ENCODE measurements at places on chromosomes 7 and 10.
A peak's percentile ranks its signal among the peaks of the same experiment; 100 is the strongest.

DNA sequence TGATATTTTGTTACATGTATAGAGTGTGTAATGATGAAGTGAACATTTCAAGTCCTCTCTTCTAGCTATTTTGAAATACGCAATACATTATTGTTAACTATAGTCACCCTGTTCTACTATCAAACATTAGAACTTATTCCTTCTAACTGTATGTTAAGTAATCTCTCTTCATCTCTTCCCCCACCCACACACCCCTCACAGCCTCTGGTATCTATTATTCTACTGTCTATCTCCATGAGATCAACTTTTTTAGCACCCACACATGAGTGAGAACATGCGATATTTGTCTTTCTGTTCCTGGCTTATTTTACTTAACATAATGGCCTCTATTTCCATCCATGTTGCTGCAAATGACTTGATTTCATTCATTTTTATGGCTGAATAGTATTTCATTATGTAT, 57.7 kb upstream of the EGR2 start:
- no peaks in the 10 kb centered on the region for H3K36me3 ChIP-seq
- no peak overlapping the region for H3K4me3 ChIP-seq
- H3K27me3 ChIP-seq: no peaks in the 10 kb centered on the region
- no peaks in the 10 kb centered on the region for H3K4me1 ChIP-seq

DNA sequence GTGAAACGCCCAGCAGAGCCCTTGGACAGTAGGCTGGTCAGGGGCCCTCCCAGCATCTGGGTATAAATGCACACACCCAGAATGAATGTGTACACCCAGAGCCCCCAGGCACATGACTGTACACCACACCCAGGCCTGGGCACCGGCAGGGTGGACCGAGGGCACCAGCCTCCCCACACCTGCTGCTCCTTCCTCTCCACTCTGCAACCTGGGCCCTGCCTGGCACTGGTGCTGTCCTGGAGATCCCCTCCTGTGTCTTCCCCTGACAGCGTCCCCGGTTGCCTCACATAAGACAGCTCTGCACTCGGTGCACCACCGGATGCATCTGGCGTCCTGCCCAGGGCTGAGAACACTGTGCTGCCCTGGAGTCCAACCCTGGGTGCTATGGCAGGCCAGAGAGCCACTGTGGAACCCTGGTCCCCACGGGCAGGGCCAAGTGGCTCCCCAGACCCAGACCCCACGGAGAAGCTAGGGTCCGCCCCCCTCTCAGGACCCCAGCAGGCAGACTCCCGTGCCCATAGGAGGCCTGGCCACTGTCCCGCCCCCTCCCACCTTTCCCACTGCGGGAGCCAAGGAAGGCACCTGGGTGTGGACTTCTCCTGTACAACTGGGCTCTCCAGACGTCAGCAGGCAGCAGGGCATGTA, 6.6 kb downstream of the RASGEF1A start:
- H3K27me3 ChIP-seq: peaks cover 4% of the 10 kb centered on the region
- no peaks in the 10 kb centered on the region for H3K36me3 ChIP-seq
- no peaks in the 10 kb centered on the region for H3K4me1 ChIP-seq
- H3K27ac ChIP-seq: no peak overlapping the region
- no peak overlapping the region for H3K4me3 ChIP-seq

DNA sequence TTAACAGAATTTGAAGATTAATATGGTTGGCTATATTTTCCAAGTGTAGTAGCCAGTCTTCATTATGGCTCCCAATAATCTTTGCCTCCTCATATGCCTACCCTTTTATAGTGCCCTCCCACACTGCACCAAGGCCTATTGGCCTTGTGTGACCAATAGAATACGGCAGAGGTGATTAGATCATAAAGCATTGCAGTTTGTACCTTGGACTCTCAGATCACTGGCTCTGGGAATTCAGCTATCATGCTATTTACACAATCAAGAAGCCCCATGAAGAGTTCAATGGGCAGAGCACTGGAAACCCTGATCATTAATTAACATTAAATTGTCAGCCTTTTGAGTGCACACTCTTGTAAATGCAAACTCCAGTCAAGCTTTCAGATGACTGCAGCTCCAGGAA, 154.5 kb upstream of the MAGI2 start:
- H3K27me3 ChIP-seq: no peaks in the 10 kb centered on the region
- no peaks in the 10 kb centered on the region for H3K36me3 ChIP-seq
- H3K27ac ChIP-seq: no peak overlapping the region
- no peak overlapping the region for H3K4me3 ChIP-seq

DNA sequence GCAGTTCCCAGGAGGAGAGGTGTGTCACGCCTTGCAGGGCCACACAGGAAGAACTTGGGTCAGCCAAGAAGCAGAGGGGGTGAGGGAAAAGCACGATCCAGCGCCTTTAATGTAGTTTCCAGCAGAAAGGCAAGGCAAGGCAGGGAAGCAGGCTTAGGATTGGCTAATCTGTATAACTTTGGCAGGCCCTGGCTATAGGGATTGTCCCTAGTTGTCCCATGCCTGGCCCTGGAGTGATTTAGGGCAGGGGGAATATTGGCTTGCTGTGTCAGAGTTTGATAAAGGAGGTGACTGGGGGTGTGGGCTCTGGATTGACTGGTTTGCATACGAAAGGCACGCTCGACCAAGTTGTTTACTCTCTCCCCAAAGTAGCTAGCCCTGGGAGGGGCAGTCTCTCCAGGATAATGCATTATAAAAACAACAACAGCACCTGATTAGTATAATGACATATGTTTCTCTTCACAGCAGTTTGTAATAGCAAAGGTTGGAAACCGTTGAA, 44.5 kb downstream of the RBM28 start:
- no peak overlapping the region for H3K27ac ChIP-seq
- H3K27me3 ChIP-seq: no peaks in the 10 kb centered on the region
- DNase-seq: peak; percentile 12
- no peaks in the 10 kb centered on the region for H3K4me1 ChIP-seq

- no peaks in the 10 kb centered on the region for H3K27me3 ChIP-seq
- H3K4me1 ChIP-seq: no peaks in the 10 kb centered on the region
- DNase-seq: no peak
- H3K27ac ChIP-seq: no peak overlapping the region
Observed at GRCh38 chr10:48881937-48882336, 57.7 kb downstream of the LRRC18 start.

- H3K27ac ChIP-seq: no peak overlapping the region
- H3K27me3 ChIP-seq: no peaks in the 10 kb centered on the region
- H3K4me1 ChIP-seq: no peaks in the 10 kb centered on the region
Observed at GRCh38 chr7:140263277-140263676, 86.5 kb upstream of the KDM7A start.

- H3K36me3 ChIP-seq: no peaks in the 10 kb centered on the region
- H3K27ac ChIP-seq: no peak overlapping the region
- H3K4me1 ChIP-seq: no peaks in the 10 kb centered on the region
- no peaks in the 10 kb centered on the region for H3K27me3 ChIP-seq
Observed at GRCh38 chr7:142716596-142716995, 32.7 kb upstream of the PRSS1 start.

DNA sequence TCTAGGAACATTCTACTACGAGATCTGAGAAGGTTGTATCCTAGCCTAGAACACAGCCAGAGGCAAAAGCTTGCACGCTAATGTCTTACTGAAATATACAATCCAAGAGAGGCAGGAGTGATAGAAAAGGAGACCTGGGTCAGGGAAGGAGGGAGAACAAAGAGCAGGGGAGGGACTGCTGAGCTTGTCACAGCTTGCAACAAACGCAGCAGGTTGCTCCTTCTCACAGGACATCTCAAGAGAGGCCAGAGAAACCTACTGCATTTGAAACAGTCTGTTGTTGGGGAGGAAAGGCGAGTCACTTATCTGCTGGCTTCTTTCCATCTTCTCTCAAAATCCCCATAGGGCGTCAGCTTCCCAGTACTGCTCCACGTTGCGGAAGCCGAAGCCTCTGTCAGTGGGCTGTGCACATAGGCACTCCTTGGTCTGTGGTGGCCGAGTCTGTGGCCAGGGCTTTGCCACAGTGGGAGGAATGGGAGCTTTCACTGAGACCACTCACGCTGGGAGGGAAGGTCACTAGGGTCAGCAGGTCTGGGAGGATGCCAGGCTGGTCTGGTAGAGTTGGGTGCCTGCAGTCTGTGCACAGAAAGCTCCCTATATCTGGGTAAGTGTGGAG, 25.8 kb upstream of the GPNMB start:
- H3K36me3 ChIP-seq: no peaks in the 10 kb centered on the region
- H3K27me3 ChIP-seq: peaks cover 9% of the 10 kb centered on the region
- no peak for DNase-seq
- no peak overlapping the region for H3K27ac ChIP-seq

GRCh38 chr7:26060733-26061677, 91.0 kb upstream of the NFE2L3 start:
- no peaks in the 10 kb centered on the region for H3K27me3 ChIP-seq
- no peak for DNase-seq
- H3K27ac ChIP-seq: no peak overlapping the region

DNA sequence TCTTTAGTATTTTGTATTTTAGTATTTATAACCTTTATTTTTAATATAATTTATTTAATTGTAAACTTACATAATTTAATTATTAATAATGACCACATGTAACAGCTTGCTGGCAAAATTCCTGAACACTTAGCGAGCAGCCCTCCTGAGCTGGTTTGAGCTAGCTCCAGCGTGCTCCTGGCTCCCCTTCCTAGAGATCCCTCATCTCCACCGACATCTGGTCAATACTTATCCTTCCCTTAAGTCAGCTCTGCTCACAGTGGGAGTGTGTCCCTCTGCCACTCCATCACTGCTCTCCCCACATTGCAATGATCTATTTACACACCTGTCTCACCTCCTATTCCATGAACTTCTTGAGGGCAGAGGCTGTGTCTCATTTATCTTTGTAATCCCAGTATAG, 20.6 kb upstream of the TBXAS1 start:
- H3K4me3 ChIP-seq: no peak overlapping the region
- H3K27ac ChIP-seq: no peak overlapping the region
- H3K36me3 ChIP-seq: no peaks in the 10 kb centered on the region

GRCh38 chr7:21370283-21370982, 57.5 kb upstream of the SP4 start:
- H3K4me3 ChIP-seq: no peak overlapping the region
- H3K27ac ChIP-seq: no peak overlapping the region
- peaks cover 4% of the 10 kb centered on the region for H3K27me3 ChIP-seq
- no peak for DNase-seq
- no peaks in the 10 kb centered on the region for H3K4me1 ChIP-seq

- H3K36me3 ChIP-seq: peaks cover 10% of the 10 kb centered on the region
- DNase-seq: no peak
- no peaks in the 10 kb centered on the region for H3K4me1 ChIP-seq
- no peak overlapping the region for H3K27ac ChIP-seq
- no peak overlapping the region for H3K4me3 ChIP-seq
Observed at GRCh38 chr7:38753347-38753746, 122.2 kb upstream of the AMPH start.

- no peaks in the 10 kb centered on the region for H3K27me3 ChIP-seq
- H3K27ac ChIP-seq: no peak overlapping the region
Observed at GRCh38 chr7:108265007-108265406, 134.8 kb upstream of the LAMB4 start.

GRCh38 chr7:133230591-133231194, 22.2 kb upstream of the EXOC4 start:
- peak; percentile 57 for DNase-seq
- no peaks in the 10 kb centered on the region for H3K27me3 ChIP-seq
- H3K4me1 ChIP-seq: no peaks in the 10 kb centered on the region

DNA sequence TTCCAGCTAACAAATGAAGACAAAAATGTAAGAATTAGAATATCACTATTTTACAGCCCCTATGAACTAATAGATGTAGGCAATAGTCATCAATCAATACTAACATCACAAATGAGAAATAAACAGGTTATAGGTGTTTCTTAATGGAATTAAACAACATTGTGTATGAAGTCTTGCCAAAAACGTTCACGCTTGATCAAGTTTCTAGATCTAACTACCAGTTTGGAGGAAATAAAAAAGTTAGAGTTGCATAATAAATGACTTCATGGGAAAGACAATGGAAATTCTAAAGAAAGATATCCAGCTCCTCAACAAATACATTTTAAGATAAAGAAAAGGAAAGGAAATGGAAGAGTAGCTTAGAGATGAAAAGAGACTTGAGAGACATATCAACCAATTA, 19.7 kb downstream of the TAC1 start:
- H3K4me1 ChIP-seq: no peaks in the 10 kb centered on the region
- peaks cover 2% of the 10 kb centered on the region for H3K27me3 ChIP-seq
- H3K36me3 ChIP-seq: no peaks in the 10 kb centered on the region
- no peak for DNase-seq
- H3K4me3 ChIP-seq: no peak overlapping the region
- no peak overlapping the region for H3K27ac ChIP-seq

DNA sequence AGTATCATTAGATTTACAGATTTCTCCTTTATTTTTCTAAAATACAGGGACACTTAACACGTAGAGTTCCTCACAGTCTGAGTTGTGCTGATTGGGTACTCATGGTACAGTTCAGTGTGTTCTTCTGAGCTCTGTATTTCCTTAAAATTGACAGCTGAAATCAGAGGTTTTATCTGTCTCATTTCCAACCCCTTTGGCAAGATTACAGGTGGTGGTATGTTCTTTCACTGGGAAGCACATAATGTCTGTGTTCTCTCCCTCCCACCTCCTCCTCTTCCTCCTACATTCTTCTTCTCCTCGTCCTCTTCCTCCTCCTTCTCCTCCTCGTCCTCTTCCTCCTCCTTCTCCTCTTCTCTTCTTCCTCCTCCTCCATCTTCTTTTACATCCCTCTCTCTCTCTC, 99.5 kb upstream of the EEPD1 start:
- no peaks in the 10 kb centered on the region for H3K27me3 ChIP-seq
- H3K36me3 ChIP-seq: no peaks in the 10 kb centered on the region
- no peak for DNase-seq
- H3K27ac ChIP-seq: no peak overlapping the region
- H3K4me3 ChIP-seq: no peak overlapping the region

GRCh38 chr10:31490858-31491504, 172.0 kb downstream of the ZEB1 start:
- no peaks in the 10 kb centered on the region for H3K27me3 ChIP-seq
- H3K4me3 ChIP-seq: no peak overlapping the region
- DNase-seq: peak; percentile 23
- H3K27ac ChIP-seq: no peak overlapping the region
- no peaks in the 10 kb centered on the region for H3K4me1 ChIP-seq

- H3K4me1 ChIP-seq: no peaks in the 10 kb centered on the region
- H3K27ac ChIP-seq: no peak overlapping the region
- no peaks in the 10 kb centered on the region for H3K36me3 ChIP-seq
- no peaks in the 10 kb centered on the region for H3K27me3 ChIP-seq
Observed at GRCh38 chr7:910441-910861, 34.1 kb downstream of the GET4 start.

GRCh38 chr10:89808842-89809241, 107.5 kb downstream of the KIF20B start:
- no peaks in the 10 kb centered on the region for H3K36me3 ChIP-seq
- H3K27me3 ChIP-seq: no peaks in the 10 kb centered on the region
- DNase-seq: no peak

- no peak overlapping the region for H3K4me3 ChIP-seq
- no peak for DNase-seq
- no peaks in the 10 kb centered on the region for H3K27me3 ChIP-seq
- H3K27ac ChIP-seq: no peak overlapping the region
- H3K36me3 ChIP-seq: no peaks in the 10 kb centered on the region
Observed at GRCh38 chr7:21850531-21851285, 95.0 kb downstream of the CDCA7L start.

GRCh38 chr7:88449410-88449809, 142.7 kb upstream of the STEAP4 start:
- no peak overlapping the region for H3K27ac ChIP-seq
- H3K36me3 ChIP-seq: no peaks in the 10 kb centered on the region
- peaks cover 16% of the 10 kb centered on the region for H3K4me1 ChIP-seq

- no peak overlapping the region for H3K4me3 ChIP-seq
- H3K27ac ChIP-seq: no peak overlapping the region
- H3K36me3 ChIP-seq: no peaks in the 10 kb centered on the region
- peaks cover 5% of the 10 kb centered on the region for H3K4me1 ChIP-seq
- H3K27me3 ChIP-seq: no peaks in the 10 kb centered on the region
- DNase-seq: no peak
Observed at GRCh38 chr10:110352930-110353243, 48.2 kb upstream of the SMNDC1 start.
